ENCODE measurements at places on chromosomes 11 and 22.

DNA sequence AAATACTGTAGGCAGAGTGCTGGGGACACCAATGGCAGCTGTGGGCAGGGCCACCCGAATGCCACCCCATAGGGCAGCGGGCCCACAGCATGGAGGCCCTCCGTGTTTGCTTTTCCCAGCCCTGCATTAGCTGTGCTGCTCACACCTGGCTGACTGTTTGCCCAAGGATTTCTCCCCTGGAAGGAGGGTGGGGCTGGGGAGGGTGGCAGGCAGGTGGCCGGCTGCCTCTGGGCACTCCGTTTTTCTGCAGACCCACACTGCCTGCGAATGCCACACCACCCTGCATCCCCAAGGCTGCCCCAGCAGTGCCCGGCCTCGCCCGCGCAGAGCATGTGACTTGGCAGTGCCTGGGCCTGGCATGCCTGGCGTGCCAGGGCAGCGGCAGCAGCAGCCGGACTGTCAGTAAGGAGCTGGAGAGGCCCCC lies 19.6 kb downstream of the DAGLA start:
- DNase-seq: no peak

DNA sequence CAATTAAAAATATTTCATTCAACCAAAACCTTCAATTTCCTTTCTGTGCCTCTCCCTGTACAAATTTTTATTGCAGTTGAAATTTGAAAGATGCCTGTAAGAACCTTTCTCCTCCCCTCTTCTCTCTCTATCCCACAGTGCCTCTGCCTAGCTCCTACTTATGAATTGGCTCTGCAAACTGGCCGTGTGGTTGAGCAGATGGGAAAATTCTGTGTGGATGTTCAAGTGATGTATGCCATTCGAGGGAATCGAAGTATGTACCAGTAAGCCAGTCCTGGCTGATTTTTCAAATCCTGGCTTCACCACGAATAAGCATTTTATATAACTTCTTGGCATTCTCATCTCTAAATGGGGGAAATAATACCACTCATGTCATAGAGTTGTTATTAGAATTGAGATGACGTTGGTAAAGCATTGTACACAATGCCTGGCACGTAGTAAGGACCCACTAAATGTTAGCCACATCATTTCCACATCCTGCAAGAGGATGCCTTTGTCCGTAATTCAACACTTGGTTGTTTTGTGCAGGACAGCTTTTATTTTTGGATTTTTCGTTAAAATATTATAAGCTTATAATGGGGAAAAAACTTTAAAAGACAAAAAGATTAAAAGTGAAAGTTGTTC lies 6.0 kb downstream of the DDX25 start:
- DNase-seq: no peak

- DNase-seq: no peak
Observed at GRCh38 chr11:10532526-10532925, 8.5 kb downstream of the RNF141 start.

DNA sequence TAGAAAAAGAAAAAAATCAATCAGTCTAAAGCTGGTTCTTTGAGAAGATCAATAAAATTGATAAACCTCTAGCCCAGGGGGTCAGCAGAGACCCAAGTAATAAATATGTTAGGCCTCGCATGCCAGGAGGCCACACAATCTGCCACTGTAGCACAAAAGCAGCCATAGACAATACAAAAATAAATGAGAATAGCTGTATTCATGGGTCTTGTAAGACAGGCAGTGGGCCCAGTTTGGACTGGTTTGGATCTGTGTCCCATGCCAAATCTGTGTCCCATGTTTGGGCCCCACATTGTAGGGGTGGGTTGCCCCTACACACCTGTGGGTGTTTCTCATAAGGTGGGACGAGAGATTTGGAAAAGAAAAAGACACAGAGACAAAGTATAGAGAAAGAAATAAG lies 6.6 kb upstream of the PLAAT4 start:
- DNase-seq: no peak

- no peak for DNase-seq
Observed at GRCh38 chr11:124745835-124746620, 6.0 kb downstream of the VSIG2 start.

DNA sequence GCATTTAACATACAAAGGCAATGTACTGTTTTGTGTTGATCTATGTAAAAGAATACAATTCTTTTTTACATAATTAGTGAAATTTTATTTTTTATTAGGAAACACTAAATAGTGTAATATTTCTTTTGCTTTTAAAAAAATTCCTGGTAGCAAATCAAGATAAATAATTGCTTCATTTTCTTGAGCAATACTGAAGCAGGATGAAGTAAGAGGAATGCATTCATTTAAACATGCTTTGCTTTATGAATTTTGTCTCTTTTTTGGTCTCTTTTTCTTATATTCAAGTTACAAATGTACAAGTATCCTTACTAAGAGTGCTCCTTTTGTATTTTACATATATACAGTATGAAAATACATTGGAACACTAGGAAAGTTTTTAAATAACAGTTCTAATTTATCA lies 144.4 kb upstream of the TEAD1 start:
- no peak for DNase-seq

All from HFFc6 (cell line).